ENCODE measurements at places on chromosomes 3 and 15. TPM values are rescaled to one million over a fixed set of nuclear protein-coding genes. Genes with fewer than 3 reads are reported as not detected.

EPHB1 gene
- 1.6 TPM for total RNA-seq

HHLA2 gene
- not detected for total RNA-seq

GRCh38 chr3:47197287-47197686 is 33.4 kb upstream of the SETD2 start:
- no peak for DNase-seq

- DNase-seq, result no peak
Observed at GRCh38 chr3:59850417-59850816, 800.6 kb upstream of the CFAP20DC start.

DNA sequence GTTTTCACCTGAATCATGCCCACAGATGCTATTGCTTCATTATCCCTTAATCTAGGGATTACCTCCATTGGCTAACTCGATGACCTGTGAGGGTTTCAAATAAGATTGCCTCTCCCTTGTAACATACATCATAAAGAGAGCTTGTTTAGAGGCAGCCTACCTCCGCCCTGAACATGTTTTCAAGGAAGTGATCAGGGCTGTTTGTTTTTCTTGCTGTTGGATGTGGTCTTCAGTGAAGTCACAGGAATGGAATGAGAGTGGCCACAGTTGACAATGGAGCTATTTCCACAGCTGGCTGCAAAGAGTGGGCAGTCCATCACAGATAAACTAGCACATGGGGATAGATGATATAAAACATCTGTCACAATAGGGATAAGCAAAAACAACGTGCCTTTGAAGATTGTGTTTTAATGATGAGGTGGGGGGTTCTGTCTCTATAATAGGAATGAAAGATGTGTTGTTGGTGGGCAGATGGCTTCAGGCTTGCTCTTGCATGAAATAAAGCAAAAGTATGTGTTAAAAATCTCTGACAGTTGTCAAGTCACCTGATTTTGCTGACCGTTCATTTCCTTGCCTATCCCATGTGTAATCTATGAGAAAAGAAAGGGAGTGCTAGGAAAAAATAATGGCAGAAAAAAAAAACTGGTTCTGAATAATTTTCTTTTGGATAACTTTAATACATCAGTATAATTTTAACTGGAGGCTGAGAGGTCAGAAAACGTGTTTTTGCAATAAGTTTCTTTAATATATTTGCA is 642.3 kb downstream of the RBMS3 start:
- no peak for DNase-seq

- DNase-seq, result no peak
Observed at GRCh38 chr3:45513041-45513440, 81.5 kb upstream of the LIMD1 start.

GRCh38 chr3:147497286-147497685 is 88.1 kb downstream of the ZIC1 start:
- no peak for DNase-seq

All from urinary bladder (tissue), 4 donors.